ENCODE measurements at places on chromosomes 16 and 17.

- DNase-seq, result no peak
Measured at GRCh38 chr16:55539488-55539887, 27.0 kb upstream of the CAPNS2 start.

DNA sequence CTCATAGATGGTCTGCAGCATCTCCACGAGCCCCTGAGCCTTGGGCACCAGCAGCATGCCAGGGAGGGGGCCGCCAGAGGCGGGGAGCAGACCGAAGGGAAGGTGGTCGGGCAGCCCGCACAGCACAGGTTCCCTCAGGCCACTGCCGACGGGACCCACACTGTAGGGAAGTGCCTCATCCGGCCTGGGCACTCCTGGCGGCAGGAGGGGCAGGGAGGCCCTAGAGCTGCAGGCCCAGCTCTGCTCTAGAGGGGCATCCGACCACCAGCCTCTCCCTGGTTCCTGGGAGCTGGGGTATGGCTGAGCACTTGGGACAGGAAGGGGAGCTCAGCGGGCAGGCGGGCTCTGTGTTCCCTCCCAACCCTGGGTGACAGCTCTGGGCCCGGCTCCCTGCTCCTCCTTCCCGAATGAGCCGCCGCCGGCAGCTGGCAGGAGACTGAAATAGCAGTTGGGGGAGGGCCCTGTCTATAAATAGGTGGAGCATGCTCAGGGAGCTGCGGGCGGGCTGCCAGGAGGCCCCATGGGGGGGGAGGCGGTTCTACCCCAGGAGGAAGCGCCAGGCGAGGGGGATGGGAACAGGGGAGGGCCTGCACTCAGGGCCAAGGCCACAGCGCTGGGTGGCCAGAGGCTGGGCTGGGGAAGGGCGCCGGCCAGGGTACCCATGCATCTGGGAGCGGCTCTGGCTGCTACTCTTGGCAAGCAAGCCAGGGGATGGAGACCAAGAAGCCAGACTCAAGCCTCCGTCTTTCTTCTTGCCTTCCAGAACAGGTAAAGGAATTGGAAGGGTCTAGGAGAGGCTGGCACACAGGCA, 12.4 kb downstream of the HDAC5 start:
- DNase-seq, result peak; percentile 52

GRCh38 chr16:85187002-85187401, 74.7 kb upstream of the CIBAR2 start:
- DNase-seq, result no peak

DNA sequence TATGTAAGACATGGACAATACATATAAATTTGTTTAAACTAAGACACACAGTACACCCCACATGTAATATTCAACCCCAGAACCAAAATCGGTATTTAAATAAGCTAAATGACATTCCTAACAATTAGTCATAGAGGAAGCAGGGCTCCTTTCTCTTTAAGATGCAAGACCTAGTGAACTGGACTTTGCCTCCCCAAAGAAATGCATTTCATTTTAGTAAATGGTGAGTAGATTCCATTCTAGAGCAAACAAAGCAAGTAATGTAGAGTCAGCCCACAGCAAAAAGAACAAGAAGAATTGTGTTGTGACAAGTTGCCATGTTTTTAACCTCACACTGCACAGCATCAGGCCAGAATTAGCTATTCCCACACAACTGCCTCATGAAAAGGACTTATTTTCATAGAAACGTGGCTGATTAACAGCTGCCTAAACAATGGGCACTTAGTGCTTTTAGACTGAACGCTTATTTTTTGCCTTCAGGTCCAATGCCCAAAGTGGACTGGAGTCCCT, 14.4 kb downstream of the DNAJC7 start:
- no peak for DNase-seq

- DNase-seq, result no peak
Measured at GRCh38 chr17:80485846-80486245, 9.4 kb upstream of the NPTX1 start.

DNA sequence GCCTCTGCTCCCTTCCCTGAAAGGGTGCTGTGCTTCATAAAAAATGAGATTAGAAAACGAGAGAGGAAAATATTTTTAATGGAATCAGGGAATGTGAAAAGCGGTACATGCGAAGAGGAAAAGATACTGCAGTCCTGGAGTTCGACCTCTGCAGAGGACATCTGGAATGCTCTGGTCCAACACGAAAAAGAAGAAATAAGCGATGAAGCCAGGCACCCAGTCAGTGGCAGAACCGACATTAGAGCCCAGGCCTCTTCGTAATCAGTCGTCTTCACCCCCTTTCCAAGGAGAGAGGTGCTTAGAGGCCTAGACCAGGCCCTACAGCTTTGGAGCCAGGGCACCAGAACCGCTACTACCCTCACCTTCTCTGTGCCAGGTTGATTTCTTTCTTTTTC, 459 bp upstream of the MARCHF10 start:
- DNase-seq, result no peak

DNA sequence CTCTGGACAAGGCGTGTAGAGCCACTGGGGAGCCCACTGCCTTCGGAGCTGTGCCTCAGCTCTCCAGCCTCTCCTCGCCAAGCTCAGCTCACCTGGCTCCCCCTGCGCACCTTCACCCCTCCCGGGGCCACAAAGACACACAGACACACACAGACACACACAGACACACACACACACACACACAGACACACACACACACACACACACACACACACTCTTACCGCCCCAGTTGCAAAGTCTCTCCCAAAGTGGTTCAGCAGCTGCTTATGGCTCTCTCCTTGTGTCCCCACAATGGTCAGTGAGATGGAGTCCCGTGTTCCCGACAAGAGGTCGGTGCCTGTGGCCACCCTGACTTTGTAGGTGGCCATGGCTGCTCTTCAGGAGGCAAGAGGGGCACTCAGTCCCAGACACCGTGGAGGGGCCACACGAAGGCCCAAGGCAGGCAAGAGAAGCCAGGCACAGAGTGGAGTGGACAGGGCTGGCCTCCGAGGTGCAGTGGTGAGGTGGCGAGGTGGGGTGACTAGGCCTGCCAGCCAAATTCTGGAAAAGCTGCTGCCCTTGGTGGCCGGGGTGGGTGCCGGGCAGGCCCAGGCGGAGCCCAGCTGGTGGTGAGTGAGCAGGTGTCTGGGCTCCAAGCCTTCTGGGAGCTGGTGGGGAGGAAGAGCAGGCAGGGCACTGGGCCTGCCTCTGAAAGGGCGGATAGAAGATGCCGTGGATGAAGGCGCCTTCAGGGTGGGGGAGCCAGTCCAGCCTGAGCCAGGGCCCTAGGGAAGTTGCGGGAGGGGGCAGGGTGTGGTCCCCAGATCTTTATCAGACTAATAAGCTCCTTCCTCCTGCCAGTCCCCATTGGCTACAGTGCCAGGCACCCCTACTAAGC, at the start of gene ALOX12B:
ALOX12B (minus strand) TSS at position 642 of the 877 bp plus-strand sequence; CDS start at position 368, 274 bp downstream.
- DNase-seq, result no peak

DNA sequence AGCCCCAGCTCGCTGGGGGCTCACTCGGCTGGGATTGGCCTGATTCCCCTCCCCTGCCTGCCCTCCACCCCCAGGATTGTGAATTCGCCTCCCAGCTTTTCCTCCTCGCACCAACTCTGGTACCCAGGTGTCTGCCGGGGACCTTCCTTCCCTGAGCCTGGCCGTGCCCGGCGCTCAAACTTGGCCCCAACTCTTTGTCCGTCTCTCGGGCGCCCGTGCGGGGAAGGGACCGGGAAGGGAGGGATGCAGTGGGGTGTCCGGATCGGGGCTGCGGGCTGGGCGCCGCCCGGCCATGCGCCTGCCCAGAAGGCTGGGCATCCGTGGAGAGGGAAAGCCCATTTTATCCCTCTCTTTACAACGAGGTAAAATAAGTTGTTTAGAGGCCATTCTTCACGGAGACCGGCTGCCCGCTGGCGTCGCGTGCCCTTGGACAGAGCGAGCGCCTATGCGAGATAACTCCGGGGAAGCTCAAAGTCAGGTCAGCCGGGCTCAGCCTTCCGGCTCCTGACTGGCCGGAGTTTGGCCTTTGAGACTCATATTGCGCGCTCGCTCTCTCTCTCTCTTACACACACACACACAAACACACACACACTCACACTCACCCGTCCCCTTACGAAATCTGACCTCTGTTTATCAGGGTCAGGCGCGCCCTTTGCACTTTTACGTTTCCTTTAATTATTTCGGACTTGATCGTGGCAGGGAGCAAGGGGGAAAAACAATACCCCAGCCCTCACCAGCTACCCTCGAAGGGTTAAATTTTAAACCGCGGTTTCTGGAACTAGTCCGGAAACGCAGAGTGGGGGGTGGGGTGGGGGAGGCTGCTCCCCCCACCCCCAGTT, 774 bp upstream of the MAF start:
- DNase-seq, result no peak

- DNase-seq, result no peak
Measured at GRCh38 chr16:54628796-54629625, 301.7 kb upstream of the IRX5 start.

GRCh38 chr16:68313116-68313515, 2.3 kb downstream of the PRMT7 start:
- no peak for DNase-seq

Measured in GM12878 (cell line).